NCI-H748 treated with DMSO at 0.1 percent for 48 hours (cell line): ENCODE measurements at places on chromosomes 5 and 9.

DNA sequence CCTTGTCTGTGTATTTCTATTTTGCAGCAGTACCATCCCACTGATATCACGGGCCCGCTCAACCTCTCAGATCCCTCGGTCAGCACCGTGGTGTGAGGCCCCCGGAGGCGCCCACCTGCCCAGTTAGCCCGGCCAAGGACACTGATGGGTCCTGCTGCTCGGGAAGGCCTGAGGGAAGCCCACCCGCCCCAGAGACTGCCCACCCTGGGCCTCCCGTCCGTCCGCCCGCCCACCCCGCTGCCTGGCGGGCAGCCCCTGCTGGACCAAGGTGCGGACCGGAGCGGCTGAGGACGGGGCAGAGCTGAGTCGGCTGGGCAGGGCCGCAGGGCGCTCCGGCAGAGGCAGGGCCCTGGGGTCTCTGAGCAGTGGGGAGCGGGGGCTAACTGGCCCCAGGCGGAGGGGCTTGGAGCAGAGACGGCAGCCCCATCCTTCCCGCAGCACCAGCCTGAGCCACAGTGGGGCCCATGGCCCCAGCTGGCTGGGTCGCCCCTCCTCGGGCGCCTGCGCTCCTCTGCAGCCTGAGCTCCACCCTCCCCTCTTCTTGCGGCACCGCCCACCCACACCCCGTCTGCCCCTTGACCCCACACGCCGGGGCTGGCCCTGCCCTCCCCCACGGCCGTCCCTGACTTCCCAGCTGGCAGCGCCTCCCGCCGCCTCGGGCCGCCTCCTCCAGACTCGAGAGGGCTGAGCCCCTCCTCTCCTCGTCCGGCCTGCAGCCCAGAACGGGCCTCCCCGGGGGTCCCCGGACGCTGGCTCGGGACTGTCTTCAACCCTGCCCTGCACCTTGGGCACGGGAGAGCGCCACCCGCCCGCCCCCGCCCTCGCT is 1.9 kb downstream of the LRRC26 start:
- DNase-seq: peak; percentile 27

DNA sequence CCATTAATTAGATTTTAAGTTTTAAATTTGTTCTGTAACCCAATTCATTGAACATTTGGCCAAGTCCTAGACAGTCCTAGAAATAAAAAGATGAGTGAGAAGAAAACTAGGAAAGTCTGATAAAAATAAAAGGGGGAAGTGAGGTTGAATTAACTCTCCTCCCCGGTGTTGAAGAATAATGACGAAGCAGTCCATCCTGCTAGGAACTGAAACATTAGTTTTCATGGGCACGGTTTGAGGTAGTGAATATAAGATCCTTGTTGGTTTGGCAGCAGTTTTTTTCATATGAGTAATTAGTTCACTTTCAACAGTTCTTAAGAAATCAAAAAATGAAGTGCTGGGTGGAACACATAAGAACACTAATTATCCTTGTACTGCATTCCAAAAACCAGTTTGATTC is 103.1 kb downstream of the MTREX start:
- DNase-seq: no peak

- DNase-seq: peak; percentile 44
Observed at GRCh38 chr9:87725900-87726709, at the start of gene CTSL. Gene CTSL, plus strand, starts transcription at chr9:87726119. Its CDS starts 1,485 bp downstream, at chr9:87727604.

DNA sequence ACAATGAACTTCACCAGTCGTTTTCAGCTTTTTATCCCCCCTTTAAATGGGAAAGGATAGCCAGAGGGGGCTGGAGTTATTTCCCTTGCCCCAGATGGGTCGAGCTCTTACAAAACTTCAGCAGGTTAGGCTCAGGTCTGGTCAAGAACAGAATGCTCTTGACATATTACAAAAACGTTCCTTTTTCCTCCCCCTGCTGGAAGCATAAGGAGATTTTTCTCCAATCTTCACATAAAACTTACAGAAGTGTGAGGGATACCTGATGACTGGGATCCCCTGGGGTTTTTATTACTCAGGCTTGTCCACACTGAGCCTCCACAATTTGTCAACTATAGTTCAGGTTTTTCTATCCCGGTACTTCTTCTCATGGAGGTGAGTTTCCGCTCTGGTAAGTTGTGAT is 60.8 kb downstream of the CSF2 start:
- no peak for DNase-seq

DNA sequence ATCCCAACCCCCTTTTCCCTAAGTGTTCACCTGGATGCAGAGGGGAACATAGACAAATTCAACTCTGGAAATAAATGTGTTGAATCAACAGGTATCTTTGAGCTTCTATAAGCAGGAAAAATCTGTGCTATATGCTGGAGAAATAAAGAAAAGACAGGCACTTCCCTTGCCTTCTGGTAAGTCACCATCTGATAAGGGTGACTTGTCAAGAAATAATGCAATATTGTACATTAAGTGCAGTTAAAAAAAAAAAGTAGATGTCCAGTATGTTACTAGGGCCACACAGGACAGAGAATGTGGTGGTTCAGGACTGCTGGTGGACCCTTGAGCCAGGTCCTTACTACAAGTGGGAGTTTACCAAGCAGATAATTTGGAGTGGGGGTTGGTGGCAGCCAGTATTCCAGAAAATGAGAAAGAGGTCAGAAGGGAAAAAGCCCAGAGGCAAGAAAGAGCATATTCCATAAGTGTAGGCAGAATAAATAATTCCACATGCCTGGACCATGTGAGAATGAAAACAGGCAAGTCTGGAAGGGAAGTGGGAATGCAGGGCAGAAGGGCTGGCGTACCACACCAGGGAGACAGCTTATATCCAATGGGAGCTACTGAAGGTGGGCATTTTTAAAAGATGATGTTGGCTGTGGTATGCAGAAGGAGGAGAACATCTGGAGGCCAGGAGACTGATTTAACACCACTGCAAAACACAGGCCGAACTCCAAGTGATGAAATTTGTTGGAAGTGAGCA is 209.9 kb downstream of the SEMA5A start:
- DNase-seq: no peak

DNA sequence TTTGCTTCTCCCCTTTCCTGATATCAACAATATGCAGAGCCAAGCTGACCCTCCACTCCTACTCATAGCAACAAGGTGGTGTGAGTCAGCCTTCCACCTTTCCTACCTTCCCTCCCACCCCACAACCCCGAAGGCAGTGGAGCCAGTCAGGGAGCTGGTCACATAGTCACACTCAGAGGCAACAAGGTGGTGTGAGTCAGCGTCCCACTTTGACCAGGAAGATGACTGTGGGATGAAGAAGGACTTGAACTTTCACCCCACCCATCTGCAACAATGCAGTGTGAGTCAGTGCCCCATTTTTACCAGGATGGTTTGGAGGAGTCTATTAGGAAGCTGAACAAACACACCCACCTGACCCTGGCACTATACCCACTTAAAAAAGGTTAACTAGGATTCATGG is 30.1 kb upstream of the ZNF782 start:
- no peak for DNase-seq

DNA sequence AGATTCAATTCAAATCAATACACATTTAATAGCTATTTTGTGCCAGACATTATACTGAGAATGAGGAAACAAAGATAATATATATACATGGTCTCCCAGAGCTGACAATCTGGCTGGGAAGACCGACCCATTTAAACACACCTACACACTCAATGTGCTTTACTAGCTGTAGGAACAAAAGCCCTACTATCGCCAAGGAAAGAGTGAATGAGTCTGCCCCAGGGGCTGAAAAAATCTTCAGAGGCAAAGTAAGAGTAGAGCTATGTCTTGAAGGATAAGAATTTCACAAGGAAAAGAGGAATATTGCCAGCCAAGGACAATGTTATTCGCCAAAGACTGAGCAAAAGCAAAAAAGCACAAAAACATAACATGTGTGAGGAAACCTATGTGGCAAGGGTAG is 6.6 kb downstream of the PFDN1 start:
- no peak for DNase-seq

GRCh38 chr9:135474915-135475314 is 4.7 kb upstream of the PPP1R26 start:
- DNase-seq: peak; percentile 7

GRCh38 chr5:16414861-16415260 is 50.7 kb downstream of the ZNF622 start:
- DNase-seq: no peak

DNA sequence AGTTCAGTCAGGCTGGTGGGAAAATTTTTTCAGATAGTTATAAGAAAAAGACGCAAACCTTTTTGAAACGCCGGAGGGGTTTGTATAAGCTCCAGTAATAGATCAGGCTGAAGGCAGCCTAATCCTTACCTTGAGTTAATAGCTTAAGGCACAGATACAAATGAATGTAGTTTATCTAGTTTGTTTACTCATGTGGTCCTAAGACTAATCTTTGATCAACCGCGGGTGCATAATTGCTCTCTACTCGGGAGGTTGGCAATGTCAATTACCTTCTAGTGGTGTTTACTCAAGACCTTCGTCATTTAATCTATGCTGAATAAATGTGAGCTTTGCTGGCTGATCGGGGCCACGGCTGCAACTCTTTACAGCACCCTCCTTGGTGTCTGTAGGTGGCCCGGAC is 665 bp upstream of the INSL4 start:
- DNase-seq: no peak

DNA sequence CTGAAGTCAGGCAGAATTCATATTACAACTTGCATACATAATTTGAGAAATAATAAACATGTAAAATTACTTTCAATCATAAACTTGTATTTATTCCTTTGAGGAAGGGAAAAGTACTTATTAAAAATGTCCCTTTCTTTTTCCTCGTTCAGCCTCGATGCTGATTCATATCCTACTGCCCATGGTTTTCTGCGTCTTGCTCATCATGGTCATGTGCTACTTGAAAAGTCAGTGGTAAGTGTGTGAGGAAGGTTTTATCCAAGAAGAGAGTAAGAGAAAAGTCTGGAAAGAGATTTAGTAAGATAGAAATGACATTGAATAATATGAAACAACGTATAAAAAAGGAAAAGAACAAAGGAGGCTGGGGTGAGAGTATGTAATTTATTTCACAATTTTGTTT is 85.9 kb downstream of the OSMR start:
- DNase-seq: no peak

DNA sequence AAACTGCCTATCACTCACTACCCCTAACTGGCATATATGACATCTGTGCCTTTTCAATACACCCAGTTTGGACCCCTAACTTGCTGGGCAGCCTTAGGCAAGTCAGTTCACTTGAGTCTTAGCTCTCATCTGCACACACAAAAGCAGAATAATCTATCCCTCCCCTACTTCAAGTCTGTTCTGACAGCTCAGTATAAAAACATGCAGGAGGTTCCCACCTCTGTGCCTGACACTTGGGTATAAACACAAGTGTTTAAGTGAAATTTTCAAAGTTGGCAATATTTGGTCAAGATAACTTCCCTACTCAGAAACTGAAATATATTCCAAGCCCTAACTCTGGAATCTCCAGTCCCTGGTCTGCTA is 12.6 kb downstream of the HNRNPH1 start:
- no peak for DNase-seq

DNA sequence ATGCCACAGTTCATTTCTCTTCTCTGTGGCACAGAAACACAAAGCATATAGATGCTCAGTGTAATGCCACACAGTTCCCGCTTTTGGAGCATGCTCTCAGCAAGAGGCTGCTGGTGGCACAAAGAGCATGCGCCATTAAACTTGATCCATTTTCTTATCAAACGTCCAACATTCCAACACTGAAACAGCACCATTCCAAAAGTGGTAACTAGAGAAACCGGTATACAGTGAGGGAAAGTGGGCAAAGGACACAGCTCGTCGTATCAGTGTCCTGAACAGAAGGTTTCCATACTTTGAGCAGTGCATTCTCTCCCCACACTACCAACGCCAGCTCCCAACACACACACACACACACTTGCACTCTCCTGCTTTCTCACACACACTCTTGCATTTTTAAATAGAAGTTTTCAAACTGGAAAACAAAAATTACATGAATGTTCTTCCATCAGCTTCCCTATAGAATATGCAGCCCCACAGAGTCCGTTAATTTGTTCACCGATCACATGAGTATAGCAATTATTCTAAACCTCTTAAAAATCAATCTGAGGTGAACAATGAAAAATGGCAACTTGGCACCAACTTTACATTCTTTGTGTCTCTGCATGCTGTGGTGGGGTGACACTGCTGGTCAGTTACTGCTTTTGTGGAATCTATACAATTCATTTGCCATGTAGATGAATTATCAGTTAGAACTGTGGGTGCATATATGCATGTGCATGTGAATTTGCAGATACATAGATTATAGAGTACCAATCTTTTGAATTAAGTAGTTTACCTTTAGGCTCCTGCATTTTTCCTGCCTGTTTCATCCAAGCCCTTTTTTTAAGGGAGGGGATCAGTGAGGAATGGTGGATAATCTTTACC is 5.7 kb downstream of the NFIB start:
- DNase-seq: no peak

DNA sequence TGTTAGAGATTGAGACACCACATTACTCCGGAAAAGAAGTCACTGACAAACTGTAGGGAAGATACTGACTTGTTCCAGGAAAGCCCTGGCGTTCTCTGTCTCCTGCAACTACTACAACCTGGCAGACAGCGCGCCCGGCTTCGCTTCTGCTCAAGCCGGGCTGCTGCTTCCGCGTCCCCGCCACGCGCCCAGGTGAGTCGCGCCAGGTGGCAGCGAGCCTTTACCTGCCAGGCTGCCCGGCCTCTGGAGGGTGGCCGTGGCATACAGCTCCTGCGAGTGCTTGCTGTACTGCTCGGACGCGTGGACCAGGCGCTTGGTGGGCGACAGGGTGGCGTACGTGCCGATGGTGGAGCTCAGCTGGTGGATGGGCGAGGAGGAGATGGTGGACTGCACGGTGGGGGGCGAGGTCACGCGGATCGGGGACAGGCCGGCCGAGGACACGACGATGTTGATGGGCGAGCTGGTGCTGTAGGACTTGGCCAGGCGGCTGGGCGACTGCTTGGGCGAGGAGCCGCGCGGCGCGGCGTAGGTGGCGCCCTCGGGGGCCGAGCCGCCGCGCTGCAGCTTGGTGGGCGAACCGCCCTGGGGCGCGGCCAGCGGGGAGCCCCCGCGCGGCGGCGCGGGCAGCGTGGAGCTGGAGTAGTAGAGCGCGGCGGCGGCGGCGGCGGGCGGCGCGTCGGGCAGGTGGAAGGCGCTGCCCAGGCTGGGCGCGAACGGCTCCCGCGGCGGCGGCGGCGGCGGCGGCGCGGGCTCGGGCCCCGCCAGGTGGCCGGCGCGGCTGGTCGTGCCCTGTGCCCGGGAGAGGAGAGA is 519.6 kb downstream of the CTNND2 start:
- peak; percentile 59 for DNase-seq

DNA sequence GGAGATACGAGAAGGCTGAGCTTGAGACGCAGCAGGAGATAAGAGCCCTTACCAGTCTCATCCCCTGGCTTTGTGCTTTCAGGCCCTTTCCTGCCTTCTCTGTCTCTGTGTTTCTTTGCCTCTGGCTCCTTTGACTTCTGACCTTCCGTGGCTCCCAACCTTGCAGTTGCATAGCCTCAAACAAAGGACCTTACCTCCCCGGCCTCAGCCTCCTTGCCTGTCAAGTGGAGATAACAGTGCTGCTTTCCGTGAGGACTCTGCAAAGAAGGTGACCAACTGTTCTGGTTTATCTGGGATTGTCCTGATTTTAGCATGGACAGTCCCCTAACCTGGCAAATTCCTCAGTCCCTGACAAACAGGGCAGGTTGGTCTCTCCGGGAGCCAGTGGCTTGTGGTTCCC is 287.8 kb upstream of the MVB12B start:
- no peak for DNase-seq
